ENCODE measurements at places on chromosomes 12 and 14. TPM values are rescaled to one million over a fixed set of nuclear protein-coding genes. Genes with fewer than 3 reads are reported as not detected.

The LIN52 gene
- 10.2 TPM for total RNA-seq

The AHNAK2 gene
- 194 TPM for total RNA-seq

The NRXN3 gene
- total RNA-seq, result 2.9 TPM

The JDP2 gene
- 47.5 TPM for total RNA-seq

The CLEC9A gene
- total RNA-seq, result not detected

The TMEM229B gene
- 2.5 TPM for total RNA-seq

The SAMD15 gene
- 1.7 TPM for total RNA-seq

The ZC2HC1C gene
- total RNA-seq, result 0.69 TPM

The IL26 gene
- 2.0 TPM for total RNA-seq

The ISCA2 gene
- 7.3 TPM for total RNA-seq

The RASAL1 gene
- total RNA-seq, result not detected

The RERG gene
- 0.65 TPM for total RNA-seq

The GDF3 gene
- total RNA-seq, result not detected

The OTX2 gene
- not detected for total RNA-seq

The TBX5 gene
- 2.0 TPM for total RNA-seq

Measured in smooth muscle cell of the pulmonary artery (primary cell).